Neural progenitor cell (in vitro differentiated cells): ENCODE measurements at places on chromosomes 4 and X. TPM values are rescaled to one million over a fixed set of nuclear protein-coding genes. Genes with fewer than 3 reads are reported as not detected.

- H3K4me1 ChIP-seq, result peaks cover 17% of the 10 kb centered on the region
- H3K27me3 ChIP-seq, result no peaks in the 10 kb centered on the region
- H3K4me3 ChIP-seq, result no peak overlapping the region
- no peaks in the 10 kb centered on the region for H3K36me3 ChIP-seq
These were observed 39.2 kb upstream of the NMU start for GRCh38 chr4:55675196-55675793.

DNA sequence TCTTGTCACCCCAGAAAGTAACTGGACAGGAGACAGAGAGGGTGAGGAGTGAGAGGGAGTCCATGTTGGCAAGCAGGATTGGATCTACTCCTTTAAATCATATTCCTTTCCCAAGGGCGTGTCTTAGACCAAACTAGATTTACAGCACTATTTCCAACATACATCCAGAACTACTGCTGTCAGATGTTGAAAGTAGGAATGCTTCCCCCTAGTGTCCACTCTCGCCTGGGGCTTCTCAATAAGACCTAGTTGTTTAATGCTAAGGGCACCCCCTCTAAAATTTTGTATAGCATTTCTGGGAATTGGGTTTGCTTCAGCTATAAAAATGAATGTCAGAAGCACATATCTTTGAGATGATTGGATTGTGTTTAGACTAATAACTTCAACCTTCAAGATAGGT is 13.3 kb downstream of the OFD1 start:
- no peaks in the 10 kb centered on the region for H3K27me3 ChIP-seq
- H3K4me1 ChIP-seq, result no peaks in the 10 kb centered on the region
- H3K4me3 ChIP-seq, result no peak overlapping the region

GRCh38 chrX:13005661-13006473 is 31.0 kb downstream of the TMSB4X start:
- H3K4me1 ChIP-seq, result no peaks in the 10 kb centered on the region
- no peak overlapping the region for H3K27ac ChIP-seq
- no peaks in the 10 kb centered on the region for H3K27me3 ChIP-seq
- DNase-seq, result no peak
- H3K4me3 ChIP-seq, result no peak overlapping the region
- H3K36me3 ChIP-seq, result no peaks in the 10 kb centered on the region

GRCh38 chrX:111661241-111661640 is 19.7 kb upstream of the ALG13 start:
- H3K4me3 ChIP-seq, result no peak overlapping the region
- H3K27ac ChIP-seq, result no peak overlapping the region
- no peaks in the 10 kb centered on the region for H3K36me3 ChIP-seq
- H3K4me1 ChIP-seq, result peaks cover 3% of the 10 kb centered on the region
- no peaks in the 10 kb centered on the region for H3K27me3 ChIP-seq

GRCh38 chr4:2186133-2186864 is 55.6 kb downstream of the HAUS3 start:
- H3K36me3 ChIP-seq, result no peaks in the 10 kb centered on the region
- H3K4me1 ChIP-seq, result no peaks in the 10 kb centered on the region
- H3K4me3 ChIP-seq, result no peak overlapping the region
- H3K27ac ChIP-seq, result no peak overlapping the region
- no peaks in the 10 kb centered on the region for H3K27me3 ChIP-seq

GRCh38 chr4:905485-906338 is 26.4 kb downstream of the GAK start:
- no peaks in the 10 kb centered on the region for H3K4me1 ChIP-seq
- no peak for DNase-seq
- H3K27me3 ChIP-seq, result no peaks in the 10 kb centered on the region
- H3K27ac ChIP-seq, result no peak overlapping the region
- no peaks in the 10 kb centered on the region for H3K36me3 ChIP-seq

DNA sequence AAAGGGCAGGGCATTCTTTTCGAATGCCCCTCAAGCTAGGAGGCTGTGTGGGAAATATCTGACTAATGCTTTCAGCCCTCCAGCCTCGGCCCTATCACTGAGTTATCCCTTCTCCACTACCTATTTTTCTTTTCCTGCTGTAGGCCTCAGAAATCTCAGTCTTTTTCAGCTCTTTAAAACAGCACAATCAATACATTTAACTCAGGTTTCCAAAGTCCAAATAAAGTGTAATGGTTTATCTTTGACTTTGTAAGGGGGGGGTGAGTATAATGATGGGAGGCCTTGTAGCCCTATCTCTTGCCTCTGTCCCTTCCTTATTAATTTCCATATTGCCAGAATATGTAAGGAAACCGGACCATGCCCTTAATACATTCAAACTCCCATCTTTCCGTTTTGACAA is 1.6 kb upstream of the WNK3 start:
- no peak for DNase-seq
- H3K4me3 ChIP-seq, result peak overlapping the region; percentile 80
- H3K36me3 ChIP-seq, result no peaks in the 10 kb centered on the region
- peak overlapping the region; percentile 85 for H3K27ac ChIP-seq

DNA sequence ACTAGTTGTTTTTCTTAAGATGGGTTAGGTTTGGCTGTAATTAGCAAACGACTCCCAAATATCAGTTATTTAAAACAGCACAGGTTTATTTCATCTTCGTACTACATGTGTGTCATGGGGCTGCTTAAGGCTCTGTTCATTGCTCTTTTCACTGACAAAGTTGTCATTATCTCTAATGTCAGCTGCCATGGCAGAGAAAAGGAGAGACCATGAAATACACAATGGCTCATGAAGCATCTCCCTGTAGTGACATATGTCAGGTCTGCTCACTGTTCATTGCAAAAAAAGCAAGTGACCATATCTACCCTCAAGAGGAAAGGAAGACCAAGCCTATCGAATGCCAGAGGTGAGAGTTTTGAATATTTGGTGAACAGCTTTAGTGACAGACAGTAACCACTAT is 52.2 kb upstream of the PCDH7 start:
- H3K27ac ChIP-seq, result no peak overlapping the region
- no peaks in the 10 kb centered on the region for H3K27me3 ChIP-seq
- H3K36me3 ChIP-seq, result no peaks in the 10 kb centered on the region
- no peak for DNase-seq
- H3K4me3 ChIP-seq, result no peak overlapping the region

- DNase-seq, result peak; percentile 78
- no peaks in the 10 kb centered on the region for H3K4me1 ChIP-seq
- H3K27me3 ChIP-seq, result no peaks in the 10 kb centered on the region
- no peak overlapping the region for H3K27ac ChIP-seq
These were observed 26.9 kb downstream of the ARSJ start for GRCh38 chr4:113952452-113953029.

GRCh38 chr4:121209171-121209570 is 45.0 kb upstream of the TNIP3 start:
- DNase-seq, result no peak
- H3K27ac ChIP-seq, result no peak overlapping the region
- H3K4me1 ChIP-seq, result peaks cover 16% of the 10 kb centered on the region
- H3K4me3 ChIP-seq, result no peak overlapping the region

GRCh38 chrX:153970357-153971123 is 1.1 kb downstream of the HCFC1 start:
- H3K4me3 ChIP-seq, result peak overlapping the region; percentile 80
- H3K27me3 ChIP-seq, result no peaks in the 10 kb centered on the region
- peak overlapping the region; percentile 100 for H3K27ac ChIP-seq
- H3K4me1 ChIP-seq, result peaks cover 21% of the 10 kb centered on the region
- H3K36me3 ChIP-seq, result no peaks in the 10 kb centered on the region
- DNase-seq, result peak; percentile 73

GRCh38 chr4:101156619-101157310 is 190.6 kb downstream of the PPP3CA start:
- DNase-seq, result no peak
- H3K36me3 ChIP-seq, result no peaks in the 10 kb centered on the region
- H3K27me3 ChIP-seq, result no peaks in the 10 kb centered on the region
- no peak overlapping the region for H3K4me3 ChIP-seq
- H3K4me1 ChIP-seq, result peaks cover 70% of the 10 kb centered on the region

DNA sequence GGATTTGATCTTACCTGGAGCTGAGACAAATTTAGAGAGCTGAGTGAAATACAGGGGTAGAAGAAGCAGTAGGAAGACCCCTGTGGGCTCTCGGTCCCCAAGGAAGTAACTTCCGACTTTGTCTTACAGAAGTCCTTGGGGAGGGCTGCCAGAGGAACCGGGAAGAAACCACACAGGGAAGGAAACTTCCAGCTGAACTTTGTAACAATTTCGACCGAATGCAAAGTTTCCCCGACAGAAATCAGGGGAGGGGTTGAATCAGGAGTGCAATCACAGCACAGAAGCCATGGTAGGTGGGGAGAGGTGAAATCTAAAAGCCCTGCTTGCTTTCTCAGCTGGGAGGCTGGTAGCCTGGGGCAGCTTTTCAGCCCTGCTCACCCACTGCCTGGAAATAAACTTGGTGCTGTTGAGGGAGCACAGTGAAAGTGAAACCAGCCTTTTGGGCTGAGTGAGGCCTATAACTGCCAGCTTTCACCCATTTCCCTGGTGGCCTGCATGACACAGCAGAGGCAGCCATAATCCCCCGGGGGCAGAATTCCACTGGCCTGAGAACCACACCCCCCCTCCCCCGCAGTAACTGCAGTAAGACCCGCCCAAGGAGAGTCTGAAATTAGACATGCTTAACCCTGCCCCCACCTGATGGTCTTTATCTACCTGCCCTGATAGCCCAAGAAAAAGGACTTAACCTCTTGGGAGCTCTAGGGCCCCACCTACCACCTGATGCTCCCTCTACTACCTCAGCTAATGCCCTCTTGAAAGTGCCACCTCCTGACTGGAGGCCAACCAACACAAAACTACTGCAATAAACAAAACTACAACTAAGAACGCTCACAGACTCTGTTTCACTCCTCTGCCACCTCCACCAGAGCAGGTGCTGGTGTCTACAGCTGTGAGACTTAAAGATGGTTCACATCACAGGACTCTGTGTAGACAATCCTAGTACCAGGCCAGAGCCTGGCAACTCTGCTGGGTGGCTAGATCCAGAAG is 248.2 kb downstream of the PARM1 start:
- H3K4me3 ChIP-seq, result no peak overlapping the region
- DNase-seq, result no peak
- H3K4me1 ChIP-seq, result no peaks in the 10 kb centered on the region
- no peaks in the 10 kb centered on the region for H3K27me3 ChIP-seq
- H3K36me3 ChIP-seq, result no peaks in the 10 kb centered on the region

DNA sequence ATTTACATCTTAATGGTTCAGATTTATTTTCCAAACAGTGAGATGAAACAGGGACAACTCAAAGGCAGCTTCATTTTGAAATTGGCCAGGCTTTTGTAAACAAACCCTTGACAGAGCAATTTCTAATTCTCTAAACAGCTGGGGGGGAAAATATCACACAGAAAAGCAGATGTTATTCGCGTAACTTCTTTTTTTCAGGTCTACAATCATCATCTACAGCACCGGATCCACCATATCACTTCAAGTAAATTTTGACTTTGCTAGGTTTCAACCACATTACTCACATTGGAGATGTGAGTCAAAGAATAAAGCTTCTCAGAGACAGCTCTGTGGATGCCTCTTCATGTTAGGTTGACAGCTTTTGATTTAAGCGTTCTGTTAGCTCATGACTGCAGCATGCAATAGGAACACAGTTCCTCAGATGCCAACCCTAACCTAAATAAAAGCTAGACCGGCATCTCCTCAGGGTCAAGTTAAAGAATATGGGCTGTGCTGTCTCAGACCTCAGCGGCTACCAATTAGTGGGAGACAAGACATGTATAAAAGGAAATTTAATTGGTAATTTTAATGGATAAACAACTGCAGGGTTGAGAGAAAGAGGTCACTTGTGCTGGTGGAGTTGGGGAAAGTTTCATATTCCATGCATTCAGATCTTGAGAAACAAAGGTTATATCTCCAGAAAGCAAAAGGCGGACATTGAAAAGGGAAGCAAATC is 26.8 kb downstream of the AMELX start:
- H3K27ac ChIP-seq, result no peak overlapping the region
- no peak for DNase-seq
- no peaks in the 10 kb centered on the region for H3K27me3 ChIP-seq
- H3K36me3 ChIP-seq, result no peaks in the 10 kb centered on the region
- no peak overlapping the region for H3K4me3 ChIP-seq
- no peaks in the 10 kb centered on the region for H3K4me1 ChIP-seq

DNA sequence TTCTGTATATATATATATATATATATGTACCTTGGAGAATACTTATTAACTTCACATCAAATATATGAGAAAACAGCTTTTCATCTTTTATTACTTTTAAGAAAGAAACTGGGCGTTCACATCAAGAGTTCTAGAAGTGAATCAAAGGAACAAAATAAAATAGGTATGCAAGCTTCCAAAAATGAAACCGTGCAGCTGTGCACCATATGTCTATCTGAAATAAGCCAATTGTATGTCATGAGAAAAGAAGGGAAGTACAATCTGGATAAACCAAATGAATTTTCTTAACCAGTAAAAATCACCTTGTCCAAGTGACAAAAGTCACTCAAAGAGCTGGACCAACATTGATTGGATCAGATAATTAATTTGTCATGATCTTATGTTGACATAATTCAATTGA is 405.4 kb upstream of the TECRL start:
- no peaks in the 10 kb centered on the region for H3K27me3 ChIP-seq
- DNase-seq, result no peak
- no peaks in the 10 kb centered on the region for H3K4me1 ChIP-seq
- H3K4me3 ChIP-seq, result no peak overlapping the region

DNA sequence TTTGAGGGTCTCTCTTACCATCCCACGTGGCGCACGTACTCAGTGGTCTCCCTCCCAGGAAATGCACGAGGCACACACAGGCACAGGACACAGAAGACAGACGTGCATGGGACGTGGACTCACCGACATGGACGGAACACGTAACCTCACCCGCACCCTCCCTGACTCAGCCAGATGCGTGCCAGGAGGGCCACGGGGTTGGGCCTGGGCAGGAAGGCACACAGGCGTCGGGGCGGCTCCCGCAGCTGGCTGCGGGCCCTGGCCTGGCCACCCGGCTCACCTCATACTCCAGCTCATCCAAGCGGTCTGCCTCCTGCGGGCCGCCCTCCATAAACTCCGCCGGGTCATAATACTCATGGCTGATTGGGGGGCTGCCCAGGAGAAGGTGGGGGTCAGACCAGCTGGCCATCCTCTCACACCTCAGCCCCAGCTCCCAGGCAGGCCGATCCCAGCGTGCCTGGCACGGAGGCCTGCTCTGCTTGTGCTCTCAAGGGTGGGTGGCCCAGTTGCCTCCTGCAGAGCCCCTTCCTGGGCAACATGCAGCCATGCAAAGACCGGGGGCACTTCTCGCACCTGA is 12.6 kb downstream of the SSR4 start:
- H3K4me1 ChIP-seq, result peaks cover 4% of the 10 kb centered on the region
- no peak overlapping the region for H3K27ac ChIP-seq
- no peaks in the 10 kb centered on the region for H3K27me3 ChIP-seq
- no peak for DNase-seq
- no peak overlapping the region for H3K4me3 ChIP-seq

GRCh38 chr4:13470379-13470778 is 13.8 kb downstream of the RAB28 start:
- H3K36me3 ChIP-seq, result peaks cover 7% of the 10 kb centered on the region
- H3K4me3 ChIP-seq, result no peak overlapping the region
- DNase-seq, result no peak
- no peaks in the 10 kb centered on the region for H3K4me1 ChIP-seq
- H3K27ac ChIP-seq, result no peak overlapping the region

Gene PRPS2
- total RNA-seq, result 21.6 and 32.2 TPM in 2 replicates

Gene MTM1
- 12.3 and 15.3 TPM in 2 replicates for total RNA-seq

Gene TRPC5OS
- total RNA-seq, result not detected in 2 replicates

Gene DGAT2L6
- not detected in 2 replicates for total RNA-seq

Gene UGT2A3
- not detected in 2 replicates for total RNA-seq

Gene DNAAF6
- total RNA-seq, result 0.07 TPM in 1 of 2 replicates, not detected in the other

Gene CFAP99
- total RNA-seq, result not detected in 2 replicates

Gene LGI2
- 0.56 and 0.99 TPM in 2 replicates for total RNA-seq
